ENCODE measurements at places on chromosomes 5 and 9. TPM values are rescaled to one million over a fixed set of nuclear protein-coding genes. Genes with fewer than 3 reads are reported as not detected.
A peak's percentile ranks its signal among the peaks of the same experiment; 100 is the strongest.

DNA sequence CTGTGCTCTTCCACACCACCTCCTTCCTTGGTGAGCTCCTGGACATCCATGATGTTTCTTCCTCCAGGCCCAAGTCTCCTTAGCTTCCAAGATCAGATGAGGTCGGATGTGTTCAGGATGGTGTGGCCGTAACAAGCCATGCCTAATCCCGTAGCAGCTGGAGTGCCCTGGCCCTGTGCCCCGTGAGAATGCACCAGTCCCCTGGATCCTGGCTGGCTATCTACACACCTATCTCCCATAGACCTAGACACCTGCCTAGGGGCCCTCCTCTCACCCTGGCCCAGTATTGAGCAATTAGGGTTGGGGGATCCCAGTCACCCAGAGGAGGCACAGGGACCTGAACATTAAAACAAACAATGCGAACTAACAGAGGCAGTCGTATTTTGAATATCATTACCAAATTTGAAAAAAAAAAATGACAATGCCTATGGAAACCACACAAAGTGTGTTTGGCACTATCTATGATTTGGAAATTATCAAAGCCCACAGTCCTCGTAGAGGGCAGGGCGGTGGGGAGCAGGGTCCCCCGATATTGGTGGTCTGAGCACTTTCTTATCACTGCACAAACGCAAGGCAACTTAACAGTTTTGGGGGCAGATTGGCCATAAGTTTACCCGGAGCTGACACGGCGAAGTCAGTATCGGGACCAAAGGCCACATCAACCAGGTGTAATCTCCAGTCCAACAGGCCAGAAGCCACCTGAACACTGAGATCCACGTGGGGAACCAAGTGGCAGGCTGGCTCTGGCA is 13.2 kb downstream of the ENG start:
- DNase-seq: no peak
- H3K36me3 ChIP-seq: no peaks in the 10 kb centered on the region
- no peaks in the 10 kb centered on the region for H3K4me1 ChIP-seq
- H3K27me3 ChIP-seq: no peaks in the 10 kb centered on the region
- H3K4me3 ChIP-seq: no peak overlapping the region

- H3K4me1 ChIP-seq: no peaks in the 10 kb centered on the region
- no peak overlapping the region for H3K4me3 ChIP-seq
- no peak overlapping the region for H3K27ac ChIP-seq
- no peak for DNase-seq
- H3K36me3 ChIP-seq: no peaks in the 10 kb centered on the region
Measured at GRCh38 chr9:119701651-119702050, 332.4 kb upstream of the BRINP1 start.

- H3K27ac ChIP-seq: no peak overlapping the region
- no peak overlapping the region for H3K4me3 ChIP-seq
- no peak for DNase-seq
- H3K36me3 ChIP-seq: no peaks in the 10 kb centered on the region
- H3K27me3 ChIP-seq: peaks cover 2% of the 10 kb centered on the region
Measured at GRCh38 chr5:147989994-147990393, 73.8 kb upstream of the SPINK5 start.

DNA sequence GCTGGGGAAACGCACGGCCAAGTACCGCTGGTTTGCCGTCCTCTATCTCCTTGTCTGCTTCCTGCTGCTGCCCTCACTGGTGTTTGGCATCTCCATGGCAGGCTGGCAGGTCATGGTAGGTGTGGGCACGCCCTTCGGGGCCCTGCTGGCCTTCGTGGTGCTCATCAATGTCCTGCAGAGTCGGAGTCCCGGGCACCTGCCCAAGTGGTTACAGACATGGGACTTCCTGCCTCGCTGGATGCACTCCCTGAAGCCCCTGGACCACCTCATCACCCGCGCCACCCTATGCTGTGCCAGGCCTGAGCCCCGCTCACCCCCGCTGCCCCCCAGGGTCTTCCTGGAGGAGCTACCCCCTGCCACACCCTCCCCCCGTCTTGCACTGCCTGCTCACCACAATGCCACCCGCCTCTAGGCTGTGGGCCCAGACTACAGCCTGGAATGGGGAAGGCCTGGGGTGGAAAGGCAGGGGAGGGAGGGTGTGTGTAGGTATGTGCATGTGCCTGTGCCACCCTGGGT is 2.5 kb downstream of the PFN3 start:
- no peak for DNase-seq
- H3K27ac ChIP-seq: no peak overlapping the region
- H3K4me3 ChIP-seq: no peak overlapping the region

The BARX1 gene
- total RNA-seq: 1.9 TPM

- H3K27me3 ChIP-seq: peaks cover 2% of the 10 kb centered on the region
- H3K4me1 ChIP-seq: no peaks in the 10 kb centered on the region
- H3K27ac ChIP-seq: no peak overlapping the region
- H3K4me3 ChIP-seq: no peak overlapping the region
- DNase-seq: no peak
- H3K36me3 ChIP-seq: no peaks in the 10 kb centered on the region
Measured at GRCh38 chr5:159667286-159667685, 249.0 kb upstream of the ADRA1B start.

- H3K27me3 ChIP-seq: peaks cover under 1% of the 10 kb centered on the region
- H3K36me3 ChIP-seq: no peaks in the 10 kb centered on the region
- H3K4me1 ChIP-seq: peaks cover 8% of the 10 kb centered on the region
- no peak for DNase-seq
- H3K27ac ChIP-seq: no peak overlapping the region
- no peak overlapping the region for H3K4me3 ChIP-seq
Measured at GRCh38 chr5:171481571-171482433, 62.4 kb downstream of the FGF18 start.

DNA sequence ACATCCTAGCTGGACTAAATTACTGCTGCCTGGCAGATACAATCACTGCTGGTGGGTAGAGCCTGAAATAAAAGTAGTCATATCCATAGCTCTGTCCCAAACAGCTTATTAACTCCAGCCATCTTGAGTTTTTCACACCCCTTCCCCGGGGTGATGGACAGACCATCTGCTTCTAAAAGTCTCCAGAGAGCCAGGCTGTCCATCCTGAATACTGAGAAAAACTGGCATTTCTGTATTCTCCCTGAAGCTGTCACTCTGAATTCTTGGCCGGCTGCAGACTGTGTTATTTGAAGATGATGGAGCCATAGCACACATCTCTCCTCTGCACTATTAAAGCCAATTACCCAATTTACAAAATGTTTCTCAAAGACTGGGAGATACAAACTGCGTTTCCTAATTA is 118.6 kb downstream of the GABBR2 start:
- no peak overlapping the region for H3K27ac ChIP-seq
- peaks cover 8% of the 10 kb centered on the region for H3K27me3 ChIP-seq
- H3K4me1 ChIP-seq: no peaks in the 10 kb centered on the region
- no peak overlapping the region for H3K4me3 ChIP-seq
- no peak for DNase-seq

The CCNO gene
- total RNA-seq: not detected

The SAPCD2 gene
- 8.8 TPM for total RNA-seq

DNA sequence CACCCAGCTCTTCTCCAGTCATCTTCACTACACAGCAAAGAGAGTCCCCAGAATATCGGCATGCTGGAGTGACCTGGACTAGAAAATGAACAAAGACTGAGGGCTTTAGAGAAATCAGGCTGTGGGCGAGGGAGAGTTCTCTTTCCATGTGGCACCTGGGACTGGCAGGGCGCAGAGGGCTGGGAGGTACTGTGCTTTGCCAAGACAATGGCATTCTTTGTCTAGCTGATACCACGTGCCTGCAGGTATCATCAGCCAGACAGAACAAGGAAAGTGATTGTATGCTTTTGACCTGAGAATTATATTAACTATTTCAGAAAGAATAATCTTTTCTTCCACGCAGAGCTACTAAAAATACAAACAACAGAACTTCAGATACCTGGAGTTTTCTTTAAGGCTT is 30.5 kb downstream of the DDX31 start:
- no peaks in the 10 kb centered on the region for H3K4me1 ChIP-seq
- H3K36me3 ChIP-seq: peaks cover 62% of the 10 kb centered on the region
- H3K4me3 ChIP-seq: no peak overlapping the region
- DNase-seq: no peak
- H3K27ac ChIP-seq: no peak overlapping the region

The CCL27 gene
- total RNA-seq: 0.23 TPM

DNA sequence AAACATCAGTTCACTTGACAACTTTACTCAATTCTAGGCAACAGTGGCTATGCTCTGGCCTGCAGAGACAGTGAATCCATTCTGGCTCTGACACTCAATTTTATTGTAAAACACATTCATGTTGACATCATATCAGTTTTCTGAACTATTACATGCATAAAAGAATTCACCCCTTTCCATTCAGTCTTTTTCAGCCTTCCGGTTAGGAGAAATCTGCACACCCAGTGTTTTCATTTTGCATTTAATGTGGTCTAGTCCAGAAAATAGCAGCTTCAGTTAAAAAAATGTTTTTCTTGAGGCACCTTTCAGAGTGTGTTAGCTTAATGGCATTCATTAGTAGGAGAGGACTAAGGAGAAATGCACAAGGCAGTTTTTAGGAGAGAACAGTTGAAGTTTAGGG is 95.1 kb downstream of the PBX3 start:
- no peaks in the 10 kb centered on the region for H3K27me3 ChIP-seq
- peaks cover 13% of the 10 kb centered on the region for H3K4me1 ChIP-seq
- H3K27ac ChIP-seq: no peak overlapping the region
- no peak for DNase-seq
- H3K4me3 ChIP-seq: no peak overlapping the region

DNA sequence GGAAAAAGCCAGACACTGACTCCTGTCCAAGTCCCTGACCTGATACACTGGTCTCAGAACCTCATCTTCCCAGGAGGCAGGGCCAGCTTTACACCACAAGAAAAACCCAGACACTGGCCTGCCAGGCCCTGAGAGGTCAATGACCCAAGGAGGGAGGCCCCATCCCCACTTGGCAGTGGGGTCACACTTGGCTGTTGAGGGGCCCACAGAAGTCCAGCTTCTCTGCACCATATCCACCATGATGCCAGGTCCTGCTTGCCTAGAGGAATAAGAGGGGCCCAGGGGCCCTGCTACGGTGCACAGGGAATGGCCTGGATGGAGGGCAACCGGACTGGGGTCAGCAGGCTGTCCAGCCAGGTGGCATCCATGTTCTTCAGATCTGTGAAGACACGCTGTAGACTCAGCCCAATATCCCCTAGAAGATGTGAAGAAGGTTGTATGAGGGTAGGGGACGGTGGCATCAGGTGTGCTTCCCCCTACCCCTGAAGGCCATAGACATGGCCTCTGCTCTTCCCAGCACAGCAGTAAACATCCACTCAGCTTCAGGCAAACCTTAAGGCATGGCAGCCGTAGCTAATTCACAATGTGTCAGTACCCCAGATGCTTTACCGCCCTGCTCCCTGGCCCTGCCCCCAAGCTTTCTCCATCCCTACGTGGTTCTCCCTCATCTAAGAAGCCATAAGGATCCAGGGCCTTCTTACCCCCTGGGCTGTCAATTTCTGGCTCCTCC is 6.7 kb downstream of the IRF1 start:
- no peaks in the 10 kb centered on the region for H3K27me3 ChIP-seq
- H3K36me3 ChIP-seq: peaks cover 67% of the 10 kb centered on the region
- H3K27ac ChIP-seq: peak overlapping the region; percentile 69
- peak overlapping the region; percentile 47 for H3K4me3 ChIP-seq

The PKD2L2 gene
- 0.30 TPM for total RNA-seq

DNA sequence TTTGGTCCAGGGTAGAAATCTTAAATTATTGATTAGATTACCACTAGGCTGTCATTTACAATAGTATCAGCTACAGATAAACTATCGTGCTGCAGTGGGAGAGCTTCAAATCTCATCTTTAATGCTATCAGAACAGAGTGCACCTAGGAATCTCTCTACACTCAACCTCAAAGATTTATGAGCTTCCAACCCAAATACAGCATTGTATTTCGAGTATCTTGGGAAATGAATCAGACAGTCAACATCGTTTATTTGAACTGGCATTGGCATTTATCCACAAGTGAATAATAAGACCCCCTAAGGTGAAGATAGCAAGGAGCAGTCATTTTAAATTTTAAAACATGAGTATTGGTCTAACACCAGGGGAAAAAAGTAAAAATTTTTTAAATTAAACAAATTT is 1203.2 kb downstream of the CDH12 start:
- no peak overlapping the region for H3K27ac ChIP-seq
- no peak overlapping the region for H3K4me3 ChIP-seq
- DNase-seq: no peak
- no peaks in the 10 kb centered on the region for H3K36me3 ChIP-seq
- H3K27me3 ChIP-seq: no peaks in the 10 kb centered on the region

The SERF1A gene
- 4.3 TPM for total RNA-seq

- H3K4me1 ChIP-seq: peaks cover 21% of the 10 kb centered on the region
- no peak overlapping the region for H3K27ac ChIP-seq
- no peak overlapping the region for H3K4me3 ChIP-seq
- H3K36me3 ChIP-seq: peaks cover 2% of the 10 kb centered on the region
- no peak for DNase-seq
Measured at GRCh38 chr5:65192331-65192730, 289.4 kb downstream of the ADAMTS6 start.

GRCh38 chr9:98688710-98689495 is 19.8 kb downstream of the GABBR2 start:
- H3K36me3 ChIP-seq: no peaks in the 10 kb centered on the region
- H3K27ac ChIP-seq: no peak overlapping the region
- DNase-seq: no peak
- no peaks in the 10 kb centered on the region for H3K4me1 ChIP-seq
- no peaks in the 10 kb centered on the region for H3K27me3 ChIP-seq

DNA sequence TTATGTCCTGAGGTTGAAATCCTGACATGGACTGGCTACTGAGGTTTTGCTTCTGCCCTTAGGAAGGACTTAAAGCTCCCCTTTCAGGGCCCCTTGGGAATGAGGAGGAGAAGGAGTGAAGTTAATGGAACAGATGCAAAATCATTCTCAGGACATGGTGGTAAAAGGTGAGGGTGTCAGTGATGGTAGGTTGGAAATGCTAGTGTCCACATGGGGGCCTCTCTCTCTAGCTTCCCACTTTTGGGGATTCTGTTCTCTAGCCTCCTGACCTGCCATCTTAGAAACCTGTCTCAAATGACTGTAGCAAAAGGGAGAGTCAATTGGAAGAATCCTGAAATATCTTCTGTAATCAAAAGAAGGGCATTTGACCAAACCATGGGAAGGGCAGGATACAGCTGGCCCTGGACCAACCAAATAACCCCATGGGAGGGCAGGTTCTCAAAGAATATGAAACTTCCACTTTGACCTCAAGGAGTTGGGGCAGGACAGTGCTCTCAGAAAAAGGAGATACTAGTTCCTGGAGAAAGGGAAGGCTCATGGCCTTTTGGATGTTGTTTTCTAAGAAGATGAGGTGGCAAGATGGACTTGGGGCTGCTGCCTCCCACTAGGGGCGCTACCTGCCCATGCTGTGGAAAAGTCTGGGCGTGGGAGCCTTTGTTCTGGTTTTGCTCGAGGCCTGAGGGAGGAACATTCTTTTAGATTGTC is 21.2 kb upstream of the MLANA start:
- H3K27ac ChIP-seq: peak overlapping the region; percentile 25
- H3K4me3 ChIP-seq: no peak overlapping the region
- peaks cover 4% of the 10 kb centered on the region for H3K4me1 ChIP-seq
- no peaks in the 10 kb centered on the region for H3K27me3 ChIP-seq
- DNase-seq: peak; percentile 61

The OLFM1 gene
- not detected for total RNA-seq

DNA sequence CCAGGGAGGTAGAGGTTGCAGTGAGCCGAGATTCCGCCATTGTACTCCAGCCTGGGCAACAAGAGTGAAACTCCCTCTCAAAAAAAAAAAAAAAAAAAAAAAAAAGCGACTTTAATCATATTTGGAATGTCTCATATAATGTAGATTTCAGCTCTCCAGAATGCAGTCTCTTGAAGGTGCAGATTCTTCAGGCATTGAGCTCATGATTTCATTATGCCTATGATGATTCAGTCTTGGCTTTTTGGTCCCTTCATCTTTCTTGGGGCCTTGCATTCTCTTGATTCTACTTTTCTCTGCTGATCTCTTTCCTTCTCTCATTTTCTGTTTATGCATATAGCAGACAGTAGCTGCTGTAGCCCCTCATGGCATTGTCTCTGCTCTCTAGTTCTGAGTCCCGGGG is 22.9 kb downstream of the KDM4C start:
- no peaks in the 10 kb centered on the region for H3K27me3 ChIP-seq
- no peak overlapping the region for H3K4me3 ChIP-seq
- H3K4me1 ChIP-seq: peaks cover 68% of the 10 kb centered on the region
- no peak for DNase-seq

Data from activated CD4-positive, alpha-beta T cell treated with anti-CD3 and anti-CD28 coated beads for 36 hours (primary cell).